ENCODE measurements at places on chromosomes 3 and 15.

DNA sequence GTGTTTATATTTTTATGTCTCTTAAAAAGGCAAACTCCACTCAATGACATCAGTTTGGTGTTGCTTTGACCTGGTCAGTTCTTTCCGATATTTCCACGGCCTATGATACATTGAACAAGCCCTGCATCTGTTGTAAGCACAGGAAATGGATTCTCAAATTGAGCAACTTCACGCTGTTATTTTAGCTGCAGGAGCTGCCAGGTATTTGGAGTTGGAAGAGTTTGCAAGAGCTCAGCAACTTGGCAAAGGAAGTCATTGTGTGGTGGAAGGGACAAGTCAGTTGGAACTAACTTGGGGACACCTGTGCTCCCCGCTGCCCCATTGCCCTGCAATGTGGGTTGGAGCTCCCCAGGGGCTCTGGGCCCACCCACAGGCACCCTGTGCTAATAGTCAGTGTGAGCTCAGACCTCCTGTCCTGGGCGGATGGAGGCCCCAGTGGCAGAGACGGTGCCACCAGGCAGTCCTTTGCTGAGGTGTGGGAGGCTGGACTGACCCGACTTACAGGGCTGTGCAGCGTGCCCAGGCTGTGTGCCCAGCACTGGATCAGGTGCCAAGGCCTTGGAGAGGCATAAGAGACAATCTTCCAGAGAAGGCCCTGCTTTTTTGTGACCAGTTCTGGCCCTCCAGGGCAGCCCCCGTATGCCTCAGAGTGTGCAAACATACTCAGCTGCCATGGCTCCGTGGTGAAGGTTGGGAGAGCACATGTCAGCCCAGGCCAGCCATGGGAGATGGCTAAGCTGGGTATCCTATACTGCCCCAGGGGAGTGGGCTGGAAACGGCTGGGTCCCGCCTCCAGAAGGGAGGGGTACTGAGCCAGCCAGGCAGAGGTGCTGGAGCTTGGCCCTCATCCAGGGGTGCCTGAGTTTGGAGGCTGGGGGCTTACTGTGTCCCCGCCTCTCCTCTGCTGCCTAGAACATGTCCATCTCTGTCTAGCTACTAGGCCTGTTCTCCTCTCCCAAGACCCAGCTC is 43.5 kb downstream of the KY start:
- DNase-seq = no peak

GRCh38 chr3:66450390-66451022 is 50.3 kb downstream of the LRIG1 start:
- DNase-seq = no peak

GRCh38 chr3:26559227-26559626 is 63.3 kb upstream of the LRRC3B start:
- DNase-seq = no peak

- no peak for DNase-seq
Measured at GRCh38 chr15:60340207-60340921, 57.4 kb downstream of the ANXA2 start.

- no peak for DNase-seq
Measured at GRCh38 chr3:72337480-72337855, 510.8 kb downstream of the SHQ1 start.

GRCh38 chr15:65953622-65954021 is 84.3 kb downstream of the RAB11A start:
- no peak for DNase-seq

- no peak for DNase-seq
Measured at GRCh38 chr3:152319831-152320617, 51.3 kb downstream of the MBNL1 start.

GRCh38 chr3:31322460-31322859 is 210.3 kb upstream of the STT3B start:
- DNase-seq = no peak

All from DMS153 (cell line).